Lower lobe of right lung (tissue), 2 donors: ENCODE measurements at places on chromosomes 12 and 14. TPM values are rescaled to one million over a fixed set of nuclear protein-coding genes. Genes with fewer than 3 reads are reported as not detected.

DNA sequence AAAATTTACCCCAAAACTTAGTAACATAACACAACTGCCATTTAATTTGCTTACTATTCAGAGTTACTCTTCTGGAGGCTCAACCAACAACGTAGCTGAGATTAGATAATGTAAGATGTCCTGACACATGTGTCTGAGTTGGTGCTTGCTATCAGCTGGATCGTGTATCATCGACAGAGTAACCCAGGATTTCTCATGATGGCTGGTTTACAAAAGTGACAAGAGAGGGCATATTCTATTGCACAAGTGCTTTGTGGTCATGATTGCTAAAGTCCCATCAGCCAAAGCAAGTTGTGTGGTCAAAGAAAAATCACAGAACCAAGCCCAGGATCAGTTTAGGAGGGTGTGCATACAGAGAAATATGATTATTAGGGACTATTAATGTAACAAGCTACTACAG, 73.4 kb downstream of the CAPZA3 start:
- no peak for DNase-seq
- H3K27ac ChIP-seq = no peak overlapping the region
- H3K4me1 ChIP-seq = no peaks in the 10 kb centered on the region
- H3K27me3 ChIP-seq = no peaks in the 10 kb centered on the region

DNA sequence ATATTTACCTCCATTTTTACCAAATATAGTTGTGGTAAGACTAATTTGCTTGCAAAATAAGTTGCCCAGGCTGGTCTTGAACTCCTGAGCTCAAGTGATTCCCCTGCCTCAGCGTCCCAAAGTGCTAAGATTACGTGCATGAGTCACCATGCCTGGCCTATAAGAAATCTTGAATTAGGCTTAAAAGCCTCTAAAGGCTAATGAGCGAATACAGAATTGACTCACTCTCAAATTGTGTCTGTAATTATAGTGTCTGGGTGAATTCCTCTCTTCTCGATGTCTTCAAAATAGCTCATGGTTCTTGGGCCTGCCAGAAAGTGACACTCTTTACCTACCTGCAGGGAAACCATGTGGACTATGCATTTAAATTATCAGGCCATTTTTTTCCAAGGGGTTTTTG, 403.5 kb downstream of the SLC16A7 start:
- no peak overlapping the region for H3K27ac ChIP-seq
- H3K36me3 ChIP-seq = no peaks in the 10 kb centered on the region
- H3K27me3 ChIP-seq = no peaks in the 10 kb centered on the region
- no peaks in the 10 kb centered on the region for H3K4me1 ChIP-seq
- no peak for DNase-seq

- H3K36me3 ChIP-seq = no peaks in the 10 kb centered on the region
- H3K27ac ChIP-seq = peak overlapping the region; percentile 42
- peaks cover 28% of the 10 kb centered on the region for H3K4me1 ChIP-seq
- no peaks in the 10 kb centered on the region for H3K27me3 ChIP-seq
- DNase-seq = no peak
Observed at GRCh38 chr14:68590201-68590522, 202.7 kb downstream of the ZFP36L1 start.

DNA sequence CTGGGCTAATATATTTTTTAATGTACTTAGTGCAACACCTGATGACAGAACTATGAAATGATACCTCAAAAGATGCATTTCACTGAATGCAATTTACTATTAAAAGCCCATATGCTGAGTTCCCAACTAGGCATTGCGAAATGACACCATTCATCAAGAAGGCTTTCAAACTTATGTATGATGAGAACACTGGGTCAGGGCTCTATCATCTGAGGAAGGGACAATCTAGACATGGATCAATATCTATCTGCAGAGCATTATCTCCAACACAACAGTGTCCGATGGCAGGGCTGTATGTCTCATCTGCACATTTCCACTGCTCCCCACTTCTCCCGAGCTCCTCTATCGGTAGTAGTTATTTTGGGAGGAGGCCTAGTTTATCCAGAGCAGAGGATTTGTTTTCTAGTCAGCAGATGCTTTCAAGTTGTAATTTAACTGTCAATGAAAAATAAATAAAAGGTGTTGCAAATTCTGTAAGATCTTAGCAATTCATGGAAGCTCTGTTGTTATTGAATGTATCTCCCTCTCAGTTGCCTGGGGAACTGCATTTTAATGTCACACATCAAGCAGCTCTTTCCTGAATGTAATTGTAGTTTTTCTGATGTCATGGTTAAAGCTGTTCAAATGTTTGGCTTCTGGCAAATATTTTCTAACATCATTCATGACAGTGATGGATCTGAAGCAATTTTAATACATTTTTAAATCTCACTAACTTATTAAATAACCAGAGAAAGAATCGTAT, 7.4 kb upstream of the GCH1 start:
- no peaks in the 10 kb centered on the region for H3K36me3 ChIP-seq
- no peaks in the 10 kb centered on the region for H3K4me1 ChIP-seq
- H3K27ac ChIP-seq = no peak overlapping the region
- no peak for DNase-seq
- no peak overlapping the region for H3K4me3 ChIP-seq

DNA sequence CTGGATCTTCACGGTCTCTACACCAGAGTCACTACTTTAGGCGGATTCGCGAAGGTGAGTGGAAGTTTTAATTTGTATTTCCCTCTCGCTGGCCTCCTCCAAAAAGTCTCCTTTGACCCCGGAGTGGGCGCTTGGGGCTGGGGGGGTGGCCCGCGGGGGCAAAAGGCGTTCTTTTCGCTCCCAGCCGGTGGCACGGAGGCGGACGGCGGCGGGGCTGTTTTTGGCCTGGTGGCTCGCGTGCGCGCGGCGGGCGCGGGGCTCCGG, 510 bp downstream of the ARID2 start:
- H3K4me1 ChIP-seq = peaks cover 43% of the 10 kb centered on the region
- H3K27me3 ChIP-seq = no peaks in the 10 kb centered on the region
- H3K27ac ChIP-seq = peak overlapping the region; percentile 97
- H3K36me3 ChIP-seq = no peaks in the 10 kb centered on the region
- peak; percentile 67 for DNase-seq

DNA sequence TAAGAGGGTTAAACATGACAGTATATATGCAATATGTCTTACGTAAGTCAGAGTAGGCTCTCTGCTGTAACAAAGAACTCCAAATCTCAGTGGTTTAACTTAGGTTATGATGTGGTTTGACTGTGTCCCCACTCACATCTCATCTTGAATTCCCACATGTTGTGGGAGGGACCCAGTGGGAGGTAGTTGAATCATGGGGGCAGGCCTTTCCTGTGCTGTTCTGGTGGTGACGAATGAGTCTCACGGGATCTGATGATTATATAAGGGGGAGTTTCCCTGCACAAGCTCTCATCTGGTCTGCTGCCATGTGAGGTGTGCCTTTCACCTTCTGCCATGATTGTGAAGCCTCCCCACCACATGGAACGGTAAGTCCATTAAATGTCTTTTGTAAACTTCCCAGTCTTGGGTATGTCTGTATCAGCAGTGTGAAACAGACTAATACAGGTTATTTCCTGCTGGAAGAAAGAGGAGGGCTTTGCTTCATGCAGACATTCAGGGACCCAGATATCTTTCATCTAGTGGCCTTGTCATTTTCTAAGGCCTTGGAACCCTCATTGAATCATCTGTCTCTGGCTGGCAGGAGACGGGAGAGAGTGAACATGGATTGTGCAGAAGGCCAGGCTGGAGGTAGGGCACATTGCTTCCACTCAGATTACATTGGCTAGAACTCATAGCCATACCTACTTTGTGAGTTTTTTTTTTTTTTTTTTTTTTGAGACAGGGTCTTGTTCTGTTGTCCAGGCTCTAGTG, 96.1 kb downstream of the CRADD start:
- H3K27ac ChIP-seq = no peak overlapping the region
- peaks cover 22% of the 10 kb centered on the region for H3K4me1 ChIP-seq
- no peak for DNase-seq
- no peaks in the 10 kb centered on the region for H3K36me3 ChIP-seq

- no peak for DNase-seq
- H3K36me3 ChIP-seq = no peaks in the 10 kb centered on the region
- peak overlapping the region; percentile 89 for H3K27ac ChIP-seq
- H3K27me3 ChIP-seq = no peaks in the 10 kb centered on the region
- peak overlapping the region; percentile 90 for H3K4me3 ChIP-seq
- H3K4me1 ChIP-seq = peaks cover 20% of the 10 kb centered on the region
Observed at GRCh38 chr12:31589598-31589903, 1.4 kb downstream of the DENND5B start.

DNA sequence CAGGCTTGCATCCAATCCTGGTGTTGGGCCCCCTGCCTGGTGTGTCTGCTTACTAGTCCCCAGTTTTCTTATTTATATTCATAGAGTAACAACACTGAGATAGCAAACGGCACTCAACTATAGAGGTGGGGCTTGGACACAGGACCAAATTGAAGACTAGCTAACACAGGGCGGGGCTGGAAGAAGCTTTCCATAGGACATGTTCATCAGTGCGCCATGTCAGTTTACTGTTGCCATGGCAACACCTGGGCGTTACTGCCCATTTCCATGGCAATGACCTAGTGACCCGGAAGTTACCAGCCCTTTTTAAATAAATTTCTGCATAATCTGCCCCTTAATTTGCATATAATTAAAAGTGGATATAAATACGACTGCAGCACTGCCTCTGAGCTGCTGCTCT, 275.5 kb upstream of the TMEM132C start:
- no peak for DNase-seq
- no peak overlapping the region for H3K27ac ChIP-seq
- no peak overlapping the region for H3K4me3 ChIP-seq
- H3K4me1 ChIP-seq = no peaks in the 10 kb centered on the region
- H3K36me3 ChIP-seq = no peaks in the 10 kb centered on the region

The IL31 gene
- not detected for total RNA-seq

GRCh38 chr14:67928375-67928774, 108.8 kb downstream of the RAD51B start:
- no peaks in the 10 kb centered on the region for H3K36me3 ChIP-seq
- no peaks in the 10 kb centered on the region for H3K4me1 ChIP-seq
- H3K27me3 ChIP-seq = no peaks in the 10 kb centered on the region
- no peak overlapping the region for H3K27ac ChIP-seq

The ACOT4 gene
- 5.0 TPM for total RNA-seq

- H3K27me3 ChIP-seq = no peaks in the 10 kb centered on the region
- H3K36me3 ChIP-seq = no peaks in the 10 kb centered on the region
- H3K4me3 ChIP-seq = no peak overlapping the region
- no peak overlapping the region for H3K27ac ChIP-seq
- no peak for DNase-seq
Observed at GRCh38 chr12:76943008-76943407, 64.2 kb upstream of the CSRP2 start.

GRCh38 chr12:22413592-22413991, 79.1 kb upstream of the ST8SIA1 start:
- peaks cover 17% of the 10 kb centered on the region for H3K4me1 ChIP-seq
- H3K4me3 ChIP-seq = no peak overlapping the region
- H3K27me3 ChIP-seq = no peaks in the 10 kb centered on the region
- no peaks in the 10 kb centered on the region for H3K36me3 ChIP-seq

GRCh38 chr14:35965400-35965799, 139.3 kb downstream of the BRMS1L start:
- no peaks in the 10 kb centered on the region for H3K27me3 ChIP-seq
- no peak for DNase-seq

DNA sequence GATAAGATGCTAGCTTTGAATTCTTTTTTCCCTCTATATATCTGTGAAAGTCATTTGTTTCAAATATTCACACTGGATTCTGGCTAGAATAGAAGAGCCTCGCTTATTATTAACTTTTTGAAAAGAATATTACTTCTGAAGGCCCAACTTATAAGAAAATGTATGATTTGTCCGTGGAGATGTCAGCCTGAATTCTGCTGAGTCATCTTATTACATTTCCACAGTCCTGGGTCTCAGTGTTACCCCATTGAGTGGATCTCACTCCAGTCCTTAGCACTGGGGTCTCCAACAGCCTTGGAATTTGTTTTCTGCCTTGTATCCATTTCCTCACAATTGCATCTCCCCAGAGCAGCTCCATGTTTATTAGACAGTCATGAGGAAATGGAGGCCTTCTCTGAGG, 907.9 kb downstream of the VRK1 start:
- no peak overlapping the region for H3K27ac ChIP-seq
- peaks cover 8% of the 10 kb centered on the region for H3K4me1 ChIP-seq
- H3K4me3 ChIP-seq = no peak overlapping the region
- H3K36me3 ChIP-seq = no peaks in the 10 kb centered on the region

DNA sequence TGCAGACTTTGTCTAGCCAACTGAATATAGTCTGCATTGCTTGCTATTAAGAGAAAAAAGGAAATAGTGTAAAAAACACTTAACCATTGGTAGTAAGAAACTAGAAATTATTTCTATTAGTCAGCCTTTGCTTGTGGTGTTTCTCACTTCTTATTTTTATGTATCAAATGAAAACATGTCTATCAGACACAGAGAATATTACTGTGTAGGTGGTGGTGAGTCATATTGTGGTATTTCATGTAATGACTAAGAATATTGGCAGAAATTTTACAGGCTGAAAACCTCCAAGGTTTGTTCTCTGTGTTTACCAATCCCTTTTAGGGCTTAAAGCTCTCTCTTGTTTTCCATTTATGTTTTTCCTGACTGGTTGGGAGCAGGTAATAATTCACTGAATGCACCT, 87.2 kb downstream of the DAAM1 start:
- H3K27ac ChIP-seq = no peak overlapping the region
- H3K4me1 ChIP-seq = peaks cover 28% of the 10 kb centered on the region
- no peak overlapping the region for H3K4me3 ChIP-seq
- no peaks in the 10 kb centered on the region for H3K27me3 ChIP-seq
- no peaks in the 10 kb centered on the region for H3K36me3 ChIP-seq
- no peak for DNase-seq

The TIMELESS gene
- total RNA-seq = 10.6 TPM

The RNASE9 gene
- not detected for total RNA-seq

The AGAP2 gene
- 5.7 TPM for total RNA-seq

- H3K27ac ChIP-seq = no peak overlapping the region
- no peaks in the 10 kb centered on the region for H3K27me3 ChIP-seq
- H3K36me3 ChIP-seq = no peaks in the 10 kb centered on the region
- no peak overlapping the region for H3K4me3 ChIP-seq
- no peak for DNase-seq
Observed at GRCh38 chr14:37124614-37125013, 47.8 kb downstream of the SLC25A21 start.

The LRRC9 gene
- total RNA-seq = not detected

The RDH12 gene
- 0.38 TPM for total RNA-seq

GRCh38 chr12:78248321-78248720, 417.6 kb downstream of the NAV3 start:
- H3K36me3 ChIP-seq = no peaks in the 10 kb centered on the region
- H3K27me3 ChIP-seq = no peaks in the 10 kb centered on the region
- no peak overlapping the region for H3K4me3 ChIP-seq
- DNase-seq = no peak

GRCh38 chr12:12724421-12725085, 7.4 kb downstream of the CDKN1B start:
- no peaks in the 10 kb centered on the region for H3K27me3 ChIP-seq
- H3K36me3 ChIP-seq = peaks cover 19% of the 10 kb centered on the region
- peak overlapping the region; percentile 91 for H3K4me3 ChIP-seq
- DNase-seq = no peak
- H3K4me1 ChIP-seq = peaks cover 48% of the 10 kb centered on the region
- H3K27ac ChIP-seq = peak overlapping the region; percentile 97

GRCh38 chr12:64749461-64750200, 9.6 kb downstream of the GNS start:
- no peak overlapping the region for H3K4me3 ChIP-seq
- H3K27ac ChIP-seq = peak overlapping the region; percentile 25
- H3K4me1 ChIP-seq = peaks cover 41% of the 10 kb centered on the region
- peak; percentile 54 for DNase-seq
- no peaks in the 10 kb centered on the region for H3K27me3 ChIP-seq
- H3K36me3 ChIP-seq = peaks cover 56% of the 10 kb centered on the region
